ENCODE measurements at places on chromosomes 5 and 9. TPM values are rescaled to one million over a fixed set of nuclear protein-coding genes. Genes with fewer than 3 reads are reported as not detected.

DNA sequence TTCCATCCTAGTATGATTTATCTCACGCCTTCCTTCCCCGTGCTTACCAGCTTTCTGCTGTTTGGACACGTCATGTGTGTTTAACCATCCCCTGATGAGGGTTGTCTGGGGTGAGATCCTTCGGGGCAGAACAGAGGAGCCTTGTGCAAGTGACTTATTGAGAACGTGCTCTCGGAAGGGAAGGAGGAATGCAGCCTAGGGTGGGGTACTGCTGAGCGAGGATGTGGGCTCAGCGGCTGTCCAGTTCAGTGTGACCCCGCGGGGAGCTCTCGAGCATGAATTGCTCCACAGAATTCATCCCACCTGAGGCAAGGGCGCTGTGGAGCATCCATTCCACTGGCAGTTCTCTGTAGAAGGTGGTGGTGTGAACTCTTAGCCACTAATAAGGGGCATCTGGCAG lies 4.0 kb downstream of the MYOZ3 start:
- H3K4me1 ChIP-seq, result no peaks in the 10 kb centered on the region
- H3K4me3 ChIP-seq, result no peak overlapping the region
- no peaks in the 10 kb centered on the region for H3K36me3 ChIP-seq
- DNase-seq, result no peak
- no peak overlapping the region for H3K27ac ChIP-seq
- no peaks in the 10 kb centered on the region for H3K27me3 ChIP-seq

DNA sequence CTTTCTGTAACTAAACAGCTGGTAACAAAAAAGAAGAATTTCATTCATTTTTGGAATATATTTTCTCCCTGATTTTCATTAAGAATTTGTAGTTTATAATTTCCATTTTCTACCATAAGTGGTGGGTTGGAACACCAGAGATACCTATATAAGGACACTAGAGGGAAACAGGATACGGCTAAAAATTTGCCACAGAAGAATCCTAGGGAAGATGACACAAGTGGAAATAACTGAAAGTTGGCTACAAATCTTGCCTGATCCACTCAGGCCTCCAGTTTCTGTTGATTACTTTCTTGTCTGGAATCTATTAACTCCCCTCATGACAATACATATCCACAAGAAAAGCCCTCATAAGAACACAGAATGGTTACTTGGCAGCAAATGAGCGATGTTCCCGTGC lies 46.8 kb downstream of the FREM1 start:
- DNase-seq, result no peak
- H3K4me1 ChIP-seq, result no peaks in the 10 kb centered on the region
- no peak overlapping the region for H3K27ac ChIP-seq
- no peaks in the 10 kb centered on the region for H3K36me3 ChIP-seq
- no peak overlapping the region for H3K4me3 ChIP-seq

Gene ABHD17B
- total RNA-seq, result 33.6 TPM

- peak; percentile 15 for DNase-seq
- peaks cover 13% of the 10 kb centered on the region for H3K4me1 ChIP-seq
- no peaks in the 10 kb centered on the region for H3K27me3 ChIP-seq
Measured at GRCh38 chr9:32395510-32396216, 11.2 kb downstream of the ACO1 start.

GRCh38 chr5:84374568-84374967 lies 10.1 kb downstream of the EDIL3 start:
- no peaks in the 10 kb centered on the region for H3K36me3 ChIP-seq
- H3K4me3 ChIP-seq, result no peak overlapping the region
- H3K27ac ChIP-seq, result no peak overlapping the region
- no peak for DNase-seq

GRCh38 chr9:19830796-19831195 lies 42.0 kb upstream of the SLC24A2 start:
- H3K27ac ChIP-seq, result no peak overlapping the region
- H3K27me3 ChIP-seq, result no peaks in the 10 kb centered on the region
- no peaks in the 10 kb centered on the region for H3K4me1 ChIP-seq

DNA sequence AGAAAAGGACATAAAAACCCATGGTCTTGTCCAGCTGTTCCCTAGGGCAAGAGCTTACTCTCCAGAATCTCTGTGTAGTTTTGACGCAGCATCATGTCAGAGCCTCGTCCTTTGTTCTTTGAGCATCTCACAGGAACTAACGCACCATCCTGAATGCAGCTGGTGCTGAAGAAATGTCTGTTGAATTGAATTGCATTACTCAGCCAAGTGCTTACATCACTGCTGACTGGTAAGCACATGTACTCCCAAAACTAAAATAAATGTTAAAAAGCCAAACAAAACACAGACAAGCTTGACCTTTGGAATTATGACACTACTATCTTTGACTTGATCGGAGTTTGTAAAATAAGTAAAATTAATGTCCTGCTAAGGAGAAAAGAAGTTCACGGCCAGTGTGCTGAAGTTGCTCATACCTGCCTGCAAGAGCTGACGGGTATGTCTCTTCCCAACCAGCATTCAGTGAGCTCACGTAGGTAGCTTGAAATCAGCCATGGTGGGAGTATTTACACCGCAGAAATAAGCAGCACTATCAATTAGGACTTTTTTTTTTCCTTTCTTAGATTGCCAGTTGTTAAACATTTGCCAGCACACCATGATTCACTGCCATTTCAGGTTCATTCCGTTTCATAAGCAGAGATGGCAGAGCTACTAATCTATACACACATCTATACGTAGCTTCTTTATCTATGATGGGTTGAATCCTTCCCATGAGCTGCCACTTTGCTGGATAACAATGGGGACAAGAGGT lies 310.6 kb upstream of the MSX2 start:
- no peaks in the 10 kb centered on the region for H3K27me3 ChIP-seq
- no peaks in the 10 kb centered on the region for H3K4me1 ChIP-seq
- DNase-seq, result no peak
- H3K4me3 ChIP-seq, result no peak overlapping the region

GRCh38 chr9:15717290-15717967 lies 164.6 kb downstream of the CCDC171 start:
- no peak for DNase-seq
- H3K27me3 ChIP-seq, result no peaks in the 10 kb centered on the region
- no peak overlapping the region for H3K4me3 ChIP-seq
- H3K27ac ChIP-seq, result no peak overlapping the region
- no peaks in the 10 kb centered on the region for H3K4me1 ChIP-seq
- no peaks in the 10 kb centered on the region for H3K36me3 ChIP-seq

DNA sequence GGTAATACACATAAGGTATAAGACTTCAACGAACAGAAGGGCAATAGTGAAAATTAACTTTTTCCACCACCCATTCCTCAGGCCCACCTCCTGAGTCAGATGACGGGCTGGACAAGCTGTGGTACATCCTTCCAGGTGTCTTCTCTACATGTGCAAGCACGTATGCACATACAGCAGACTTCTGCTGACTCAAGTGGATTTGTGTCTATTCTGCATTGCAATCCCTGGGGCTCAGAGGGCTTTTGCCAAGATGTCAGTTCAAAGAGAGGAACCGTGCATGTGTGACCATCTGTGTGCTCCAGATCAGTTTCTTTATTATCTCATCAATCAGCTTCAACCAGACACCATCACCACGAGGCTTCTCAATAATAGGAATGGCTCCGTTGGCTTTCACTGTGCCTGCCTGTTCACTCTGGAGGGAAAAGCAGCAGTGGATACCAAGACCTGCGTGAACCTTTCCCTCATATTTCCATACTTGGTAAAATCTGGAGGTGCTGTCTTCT lies 288.4 kb downstream of the MTRR start:
- no peak overlapping the region for H3K4me3 ChIP-seq
- DNase-seq, result no peak
- no peaks in the 10 kb centered on the region for H3K36me3 ChIP-seq
- peaks cover 10% of the 10 kb centered on the region for H3K4me1 ChIP-seq
- H3K27me3 ChIP-seq, result no peaks in the 10 kb centered on the region
- no peak overlapping the region for H3K27ac ChIP-seq

DNA sequence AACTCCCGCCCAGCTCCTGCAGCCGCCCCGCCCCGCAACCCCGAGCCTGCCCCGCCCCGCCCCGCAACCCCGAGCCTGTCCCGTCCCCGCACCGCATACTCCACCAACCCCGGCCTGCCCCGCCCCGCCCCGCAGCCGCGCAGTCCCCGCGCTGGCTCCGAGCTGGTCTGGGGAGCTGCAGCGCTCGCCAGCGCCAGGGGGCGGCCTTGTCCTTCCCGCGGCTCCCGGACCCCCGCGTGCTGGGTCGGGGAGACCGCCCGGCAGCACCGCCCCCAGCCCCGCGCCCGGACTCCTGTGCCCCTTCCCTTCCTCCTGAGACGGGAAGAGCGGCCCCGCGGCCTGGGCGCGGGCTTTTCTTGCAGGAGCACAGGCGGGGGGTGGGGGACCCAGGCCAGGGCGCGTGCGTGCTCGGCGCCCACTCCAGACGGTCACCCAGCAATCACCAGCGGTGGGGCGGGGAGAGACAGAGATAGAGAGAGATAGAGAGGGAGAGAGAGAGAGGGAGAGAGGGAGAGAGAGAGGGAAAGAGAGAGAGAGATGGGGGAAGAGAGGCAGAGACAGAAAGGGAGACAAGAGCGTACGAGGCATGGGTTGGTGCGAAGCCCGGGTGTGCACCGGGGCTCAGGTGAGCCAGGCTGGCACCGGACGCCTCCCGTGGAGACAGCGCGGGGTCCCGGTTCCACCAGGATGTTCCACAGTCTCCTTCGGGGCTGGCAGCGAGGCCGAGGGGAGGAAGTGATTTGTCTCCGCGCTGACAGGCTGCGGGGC lies 14.7 kb upstream of the TMEM250 start:
- H3K4me1 ChIP-seq, result peaks cover 12% of the 10 kb centered on the region
- no peak overlapping the region for H3K27ac ChIP-seq
- H3K4me3 ChIP-seq, result peak overlapping the region; percentile 37
- H3K36me3 ChIP-seq, result no peaks in the 10 kb centered on the region
- H3K27me3 ChIP-seq, result no peaks in the 10 kb centered on the region
- peak; percentile 14 for DNase-seq

- H3K27me3 ChIP-seq, result no peaks in the 10 kb centered on the region
- DNase-seq, result no peak
- no peaks in the 10 kb centered on the region for H3K4me1 ChIP-seq
- H3K27ac ChIP-seq, result no peak overlapping the region
- no peaks in the 10 kb centered on the region for H3K36me3 ChIP-seq
Measured at GRCh38 chr5:3118340-3118739, 366.9 kb upstream of the IRX2 start.
